ENCODE measurements at places on chromosomes 7 and 10.

GRCh38 chr7:18518555-18518954 lies 23.0 kb downstream of the HDAC9 start:
- no peak for DNase-seq

GRCh38 chr10:58952747-58953466 lies 223.5 kb upstream of the PHYHIPL start:
- DNase-seq, result peak; percentile 70

DNA sequence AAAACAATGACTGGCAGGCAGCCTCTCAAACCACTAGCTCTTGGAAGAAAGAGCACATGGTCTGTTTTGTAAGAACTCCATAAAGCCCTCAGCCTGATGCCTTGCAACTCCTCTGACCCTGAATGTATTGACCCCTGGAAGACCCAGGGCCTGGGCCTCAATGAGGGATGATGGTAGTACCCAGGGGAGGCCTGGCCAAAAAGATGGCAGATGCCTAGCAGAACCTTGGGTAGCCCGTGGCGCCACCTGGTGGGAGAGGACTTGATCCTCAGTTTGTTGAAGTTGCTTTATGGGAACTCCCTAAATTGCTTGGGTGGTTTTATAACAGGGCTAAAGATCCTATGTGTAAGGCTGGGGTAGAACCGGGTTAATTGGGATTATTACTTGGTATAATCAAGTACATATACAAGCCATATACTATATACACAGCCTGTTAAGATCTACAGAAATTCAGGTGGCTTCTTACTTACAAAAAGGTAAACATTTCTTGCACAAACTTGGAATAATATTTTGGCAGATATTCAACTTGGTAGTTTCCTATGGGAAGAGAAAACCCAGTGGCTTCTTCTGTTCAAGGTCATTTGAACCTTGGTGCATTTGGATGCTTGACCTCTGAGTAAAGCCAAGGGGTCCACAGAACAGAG lies 95.8 kb upstream of the CACUL1 start:
- DNase-seq, result peak; percentile 52

DNA sequence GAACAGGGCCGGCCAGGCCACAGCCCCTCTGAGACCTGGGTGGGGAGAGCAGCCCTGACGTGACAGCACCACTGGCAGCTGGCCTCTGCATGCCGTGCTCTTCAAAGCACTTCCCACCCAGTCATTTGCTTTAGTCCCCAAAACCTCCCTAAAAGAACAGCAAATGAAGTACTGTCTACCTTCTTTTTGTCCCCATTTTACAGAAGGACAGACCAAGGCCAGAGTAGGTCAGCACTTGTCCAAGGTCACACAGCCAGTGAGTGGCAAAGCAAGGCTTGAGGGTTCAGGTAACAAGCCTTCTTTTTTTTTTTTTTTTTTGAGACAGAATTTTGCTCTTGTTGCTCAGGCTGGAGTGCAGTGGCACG lies 15.1 kb downstream of the ATP6V1F start:
- DNase-seq, result no peak

- no peak for DNase-seq
Measured at GRCh38 chr7:1127001-1127400, 33.0 kb downstream of the ZFAND2A start.

DNA sequence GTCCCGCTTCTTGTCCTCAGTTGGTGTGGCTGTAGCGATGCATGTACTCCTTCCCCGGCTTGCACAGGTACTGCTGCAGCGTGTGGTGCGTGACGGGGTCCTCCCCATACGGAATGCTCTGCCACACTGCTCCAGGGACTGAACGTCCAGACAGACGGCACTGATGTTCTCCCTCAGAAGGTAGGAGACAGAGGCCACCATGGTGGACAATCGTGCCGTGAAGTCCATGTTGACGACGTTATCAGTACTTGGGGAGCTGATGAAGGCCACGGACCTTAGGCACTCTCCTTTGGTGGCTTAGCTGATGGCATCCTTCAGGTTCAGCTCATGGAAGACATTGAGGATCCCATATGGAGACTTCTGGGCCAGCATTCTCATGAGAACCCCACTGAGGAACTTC lies 37.4 kb downstream of the AGAP6 start:
- DNase-seq, result no peak

- DNase-seq, result no peak
Measured at GRCh38 chr7:93690021-93690420, 115.5 kb upstream of the CALCR start.

DNA sequence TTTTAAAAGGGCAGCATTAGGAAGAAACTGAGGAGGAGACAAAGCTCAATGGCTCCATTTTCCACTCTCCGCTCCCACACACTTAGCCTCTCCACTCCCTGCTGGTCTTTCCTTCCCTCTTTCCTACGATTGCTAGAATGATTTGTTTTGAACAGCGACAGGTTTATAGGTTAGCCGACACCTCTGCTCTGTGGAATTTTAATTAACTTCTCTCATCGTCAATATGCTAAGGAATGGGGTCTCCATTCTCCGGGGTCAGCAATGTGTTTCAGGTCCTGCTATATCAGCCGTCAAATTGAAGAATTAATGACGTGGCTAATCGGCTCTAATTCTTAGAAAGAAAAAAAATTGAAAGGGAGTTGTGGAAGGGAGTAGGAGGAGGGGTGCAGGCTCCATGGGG lies 28.9 kb downstream of the FBXW4 start:
- no peak for DNase-seq

DNA sequence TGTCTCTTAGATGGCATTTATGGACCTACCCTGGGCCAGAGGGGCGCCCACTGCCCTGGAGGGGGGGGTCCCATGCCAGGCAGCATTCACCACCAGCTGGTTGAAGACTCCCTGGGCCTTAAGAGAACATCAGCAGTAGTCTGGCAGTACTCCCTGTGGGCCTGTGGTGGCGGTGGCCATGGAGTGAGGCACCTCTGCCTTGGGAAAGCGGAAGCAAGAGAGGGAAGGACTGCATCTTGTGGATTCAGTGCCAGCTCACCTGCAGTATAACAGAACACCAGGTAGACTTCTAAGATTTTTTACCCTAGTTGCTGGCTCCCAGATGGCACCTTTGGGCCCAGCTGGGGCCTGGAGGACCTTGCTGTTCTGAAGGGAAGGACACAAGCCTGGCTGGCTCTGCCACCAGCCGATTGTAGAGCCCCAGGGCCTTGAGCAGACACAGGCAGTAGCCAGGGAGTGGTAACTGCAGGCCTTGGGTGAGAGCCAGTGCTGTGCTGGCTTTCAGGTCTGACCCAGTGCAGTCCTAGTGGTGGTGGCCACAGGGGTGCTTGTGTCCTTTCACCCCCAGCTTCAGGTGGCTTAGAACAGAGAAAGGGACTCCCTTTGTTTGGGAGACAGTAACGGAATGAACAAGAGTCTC lies 15.8 kb downstream of the PLAC9 start:
- DNase-seq, result peak; percentile 65

GRCh38 chr7:34772296-34772938 lies 114.4 kb downstream of the NPSR1 start:
- DNase-seq, result no peak

DNA sequence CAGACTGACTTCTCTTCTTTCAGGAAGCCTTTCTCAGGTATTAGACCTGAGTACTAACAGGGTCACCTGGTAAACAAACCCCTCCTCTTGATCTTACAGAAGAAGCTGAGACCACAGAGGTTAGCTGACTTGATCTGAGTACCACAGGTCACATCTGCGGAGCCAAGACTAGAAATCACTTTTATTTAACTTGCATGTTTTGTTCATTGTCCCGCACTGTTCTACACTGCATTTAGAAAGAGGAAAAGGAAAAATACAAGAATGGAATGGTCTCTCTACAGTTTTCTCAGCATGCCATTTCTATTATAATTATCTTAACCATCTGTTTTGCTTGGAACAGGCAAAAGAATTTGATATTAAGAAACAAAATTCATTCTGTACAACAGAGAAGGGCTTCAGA lies 245.6 kb upstream of the ETV1 start:
- no peak for DNase-seq

DNA sequence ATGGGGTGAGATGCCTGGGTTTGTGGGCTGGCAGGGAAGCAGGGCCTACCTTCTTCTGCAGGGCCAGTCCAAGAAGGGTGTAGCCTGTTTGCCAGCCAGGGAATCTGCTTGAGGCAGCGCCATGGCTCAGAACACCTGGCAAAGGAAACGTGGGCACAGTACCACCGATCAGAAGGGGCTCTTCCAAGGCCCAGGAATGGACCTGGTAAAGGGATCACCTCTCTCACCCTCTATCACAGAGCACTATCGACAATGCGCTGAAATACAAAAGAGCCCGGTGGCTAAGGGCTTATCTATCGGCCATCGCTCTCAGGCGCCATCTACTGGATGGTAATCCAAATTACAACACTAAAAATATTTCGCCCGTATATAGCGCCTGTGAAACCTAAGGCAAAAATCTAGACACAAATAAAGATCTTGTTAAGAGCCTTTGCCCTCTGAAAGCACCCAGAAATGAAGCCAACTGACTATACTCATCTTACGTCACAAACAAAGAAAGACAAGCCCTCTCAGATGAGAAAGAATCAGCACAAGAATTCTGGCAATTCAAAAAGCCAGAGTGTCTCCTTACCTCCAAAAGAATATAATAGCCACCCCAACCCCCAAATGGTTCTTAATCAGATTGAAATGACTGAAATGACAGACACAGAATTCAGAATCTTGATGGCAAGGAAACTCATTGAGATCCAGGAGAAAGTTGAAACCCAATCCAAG lies 217.8 kb upstream of the HPS1 start:
- no peak for DNase-seq

GRCh38 chr10:60290558-60290957 lies 99.1 kb downstream of the ANK3 start:
- no peak for DNase-seq

- DNase-seq, result no peak
Measured at GRCh38 chr10:29001801-29002200, 287.1 kb upstream of the LYZL1 start.

GRCh38 chr7:85065306-85065705 lies 121.5 kb downstream of the SEMA3D start:
- no peak for DNase-seq

GRCh38 chr7:9752033-9752432 lies 1221.6 kb upstream of the PHF14 start:
- DNase-seq, result no peak

DNA sequence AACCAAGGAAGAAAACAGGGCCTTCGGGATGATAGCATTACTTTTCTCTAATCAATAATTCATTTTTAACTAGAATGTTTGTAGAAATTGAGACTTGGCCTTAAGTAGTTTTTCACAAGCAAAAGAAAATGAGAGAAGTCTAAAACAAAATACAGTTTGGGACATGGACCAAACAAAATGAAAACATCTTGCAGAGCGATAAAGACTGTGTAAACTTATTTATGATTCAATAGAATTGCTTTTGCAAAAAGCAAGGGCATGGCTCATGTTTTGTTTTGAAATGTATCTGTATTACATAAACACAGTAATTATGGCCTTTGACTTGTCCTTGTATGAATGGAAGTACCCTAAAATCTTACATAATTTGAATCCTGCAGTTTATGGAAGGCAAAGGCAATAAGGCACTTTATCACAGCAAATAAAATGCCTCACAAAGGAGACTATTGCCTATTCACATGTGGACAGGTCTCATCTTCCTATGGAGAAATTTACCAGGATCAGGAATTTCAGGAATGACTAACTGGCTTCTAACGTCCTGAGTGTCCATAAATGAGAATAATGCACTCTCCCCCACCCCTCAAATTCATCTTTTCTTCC lies 295.2 kb downstream of the PTEN start:
- no peak for DNase-seq

GRCh38 chr7:137670222-137671064 lies 176.3 kb downstream of the DGKI start:
- no peak for DNase-seq

DNA sequence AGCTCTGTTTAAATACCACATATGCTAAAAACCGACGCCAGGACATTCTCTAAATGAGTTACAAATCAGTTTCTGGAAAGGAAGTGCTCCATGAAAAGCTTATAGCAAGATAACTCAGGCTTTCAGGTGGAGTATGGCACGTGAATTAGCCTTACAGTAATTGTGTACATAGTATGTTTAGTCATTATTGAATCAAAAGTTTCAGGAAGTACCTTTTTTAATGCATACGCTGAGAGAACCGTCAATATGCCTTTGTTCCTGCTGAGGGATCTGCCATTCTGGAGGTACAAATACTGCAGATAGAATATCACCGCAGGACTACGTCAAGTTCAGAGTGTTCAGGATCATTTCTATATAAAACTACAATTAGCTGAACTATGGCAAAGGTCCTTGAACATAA lies 45.7 kb downstream of the ANKMY2 start:
- DNase-seq, result no peak

GRCh38 chr7:138889582-138890498 lies 91.3 kb downstream of the KIAA1549 start:
- DNase-seq, result no peak

- no peak for DNase-seq
Measured at GRCh38 chr10:101085846-101086245, 24.1 kb downstream of the KAZALD1 start.

DNA sequence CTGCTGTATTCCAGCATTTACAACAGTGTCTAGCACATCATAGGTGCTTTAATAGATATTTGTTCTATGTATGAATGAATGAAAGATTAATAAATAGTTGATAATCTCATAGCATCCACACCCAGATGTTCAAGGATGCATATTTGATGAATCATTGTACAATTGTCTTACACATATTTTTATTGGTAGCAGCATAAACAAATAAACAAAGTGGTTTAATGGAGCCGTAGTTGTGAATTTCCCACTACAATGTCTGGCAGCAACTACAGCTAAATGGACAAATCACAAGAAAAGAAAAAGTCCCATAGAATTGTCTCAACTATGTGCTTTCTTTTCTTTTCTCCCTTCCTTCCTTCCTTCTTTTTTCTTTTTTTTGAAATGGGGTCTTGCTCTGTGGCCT lies 150.8 kb downstream of the NRP1 start:
- DNase-seq, result no peak

DNA sequence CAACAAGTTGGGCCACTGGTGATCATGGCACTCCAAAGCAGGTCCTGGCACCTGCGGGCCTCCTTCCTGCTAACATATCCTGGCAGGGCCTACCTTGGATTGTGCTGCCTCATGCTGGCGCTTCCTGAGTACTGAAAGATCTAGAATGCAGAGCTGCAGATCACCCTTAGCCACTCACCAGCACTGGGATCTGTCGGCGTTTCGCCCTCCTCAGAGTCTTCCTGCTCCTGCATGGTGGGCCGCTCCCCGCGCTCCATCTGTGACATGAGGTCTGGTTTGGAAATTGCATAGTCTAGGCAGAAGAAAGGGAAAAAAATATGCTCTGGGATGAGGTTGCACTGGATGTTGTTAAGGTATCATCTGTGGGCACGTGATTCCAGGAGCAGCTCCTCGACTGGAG lies 10.0 kb downstream of the ZNF777 start:
- no peak for DNase-seq

DNA sequence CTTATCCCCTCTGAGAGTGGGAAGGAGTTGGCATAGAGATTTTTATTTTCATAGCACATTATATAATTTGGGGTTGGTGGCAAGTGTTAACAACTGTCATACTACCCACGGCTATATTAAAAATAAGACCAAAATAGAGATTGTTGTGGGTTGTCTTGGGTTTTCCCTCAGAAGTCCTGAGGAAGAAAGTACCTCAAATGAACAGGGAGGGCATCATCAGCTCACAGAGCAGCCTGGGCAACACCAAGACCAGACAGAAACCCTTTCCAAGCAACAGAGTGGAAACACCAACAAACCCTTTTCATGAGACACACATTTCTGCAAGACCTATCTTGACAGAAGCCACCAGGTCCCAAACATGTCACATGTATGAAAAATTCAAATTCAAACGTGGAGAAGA lies 121.2 kb downstream of the GLI3 start:
- no peak for DNase-seq

GRCh38 chr10:26494018-26494417 lies 55.9 kb downstream of the APBB1IP start:
- DNase-seq, result no peak

- DNase-seq, result no peak
Measured at GRCh38 chr7:22670422-22670815, 56.6 kb upstream of the IL6 start.

All from tibial artery (tissue), 4 donors.